ENCODE measurements at places on chromosomes 12 and 14.
A peak's percentile ranks its signal among the peaks of the same experiment; 100 is the strongest.

DNA sequence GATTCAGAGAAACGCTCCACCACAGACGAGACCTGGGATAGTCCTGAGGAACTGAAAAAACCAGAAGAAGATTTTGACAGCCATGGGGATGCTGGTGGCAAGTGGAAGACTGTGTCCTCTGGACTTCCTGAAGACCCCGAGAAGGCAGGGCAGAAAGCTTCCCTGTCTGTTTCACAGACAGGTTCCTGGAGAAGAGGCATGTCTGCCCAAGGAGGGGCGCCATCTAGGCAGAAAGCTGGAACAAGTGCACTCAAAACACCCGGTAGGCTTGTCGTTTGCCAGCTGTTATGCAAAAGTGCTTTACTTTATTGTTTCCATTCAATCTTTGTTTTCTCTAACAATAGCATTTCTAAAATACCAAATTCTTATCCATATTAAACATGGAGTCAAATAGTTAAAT lies 287.3 kb downstream of the NAV3 start:
- DNase-seq: no peak

DNA sequence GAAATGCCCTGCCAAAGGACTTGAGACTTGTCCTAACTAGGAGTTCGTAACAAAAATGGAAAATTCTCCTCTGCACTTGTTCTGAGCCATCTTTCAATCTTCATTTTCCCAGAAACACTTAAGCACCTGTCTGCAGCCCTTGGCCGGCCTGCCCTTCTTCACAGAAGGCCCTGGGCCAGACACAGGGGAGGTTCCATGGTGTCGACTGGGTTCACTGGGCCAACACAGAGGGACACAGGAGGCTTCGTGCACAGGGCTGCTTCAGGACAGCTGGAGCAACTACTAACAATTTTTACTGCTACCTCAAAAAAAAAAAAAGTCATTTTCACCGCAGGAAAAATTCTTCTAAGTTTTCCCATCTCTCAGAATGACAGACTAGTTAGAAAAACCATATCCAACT lies 19.6 kb downstream of the NID2 start:
- no peak for DNase-seq

GRCh38 chr12:52053536-52054209 lies 2.4 kb downstream of the NR4A1 start:
- no peak for DNase-seq

GRCh38 chr12:124632519-124632984 lies 65.1 kb upstream of the NCOR2 start:
- DNase-seq: no peak

GRCh38 chr12:63445224-63445880 lies 222.9 kb downstream of the DPY19L2 start:
- no peak for DNase-seq

DNA sequence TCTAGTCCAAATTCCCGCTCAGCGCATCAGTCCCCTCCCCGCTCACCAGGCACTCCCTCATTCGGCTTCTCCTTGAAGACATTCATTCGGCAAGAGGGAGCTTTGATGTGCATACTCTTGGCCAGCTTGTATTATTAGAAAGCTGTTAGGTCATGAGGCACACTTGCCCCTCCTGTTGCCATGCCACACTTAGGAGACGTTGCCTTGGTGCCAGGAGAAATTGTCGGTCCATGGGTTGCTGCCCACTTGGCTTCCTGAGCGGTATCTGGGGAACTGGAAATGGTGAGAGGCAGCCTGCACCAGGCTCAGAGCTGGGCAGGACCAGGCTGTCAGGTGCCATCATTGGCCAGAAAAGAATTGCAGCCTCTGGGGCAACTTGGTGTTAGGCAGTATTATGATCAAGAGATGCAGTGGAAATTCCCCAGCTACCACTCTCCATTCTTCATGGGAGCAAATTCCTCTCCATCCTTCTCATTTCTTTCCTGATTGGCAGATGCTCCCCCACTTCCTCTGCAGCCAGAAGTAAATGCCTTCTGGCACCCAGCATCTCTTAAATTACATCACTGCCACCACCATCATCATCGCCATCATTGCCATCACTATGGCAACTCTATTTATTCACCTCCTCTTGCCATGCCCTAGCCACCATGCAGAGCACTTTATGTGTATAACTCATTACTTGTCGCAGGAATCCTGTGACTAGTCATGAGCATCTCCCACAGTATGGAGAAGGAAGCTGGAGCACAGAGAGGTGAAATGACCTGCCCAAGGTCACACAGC lies 12.4 kb downstream of the CABP1 start:
- no peak for DNase-seq

DNA sequence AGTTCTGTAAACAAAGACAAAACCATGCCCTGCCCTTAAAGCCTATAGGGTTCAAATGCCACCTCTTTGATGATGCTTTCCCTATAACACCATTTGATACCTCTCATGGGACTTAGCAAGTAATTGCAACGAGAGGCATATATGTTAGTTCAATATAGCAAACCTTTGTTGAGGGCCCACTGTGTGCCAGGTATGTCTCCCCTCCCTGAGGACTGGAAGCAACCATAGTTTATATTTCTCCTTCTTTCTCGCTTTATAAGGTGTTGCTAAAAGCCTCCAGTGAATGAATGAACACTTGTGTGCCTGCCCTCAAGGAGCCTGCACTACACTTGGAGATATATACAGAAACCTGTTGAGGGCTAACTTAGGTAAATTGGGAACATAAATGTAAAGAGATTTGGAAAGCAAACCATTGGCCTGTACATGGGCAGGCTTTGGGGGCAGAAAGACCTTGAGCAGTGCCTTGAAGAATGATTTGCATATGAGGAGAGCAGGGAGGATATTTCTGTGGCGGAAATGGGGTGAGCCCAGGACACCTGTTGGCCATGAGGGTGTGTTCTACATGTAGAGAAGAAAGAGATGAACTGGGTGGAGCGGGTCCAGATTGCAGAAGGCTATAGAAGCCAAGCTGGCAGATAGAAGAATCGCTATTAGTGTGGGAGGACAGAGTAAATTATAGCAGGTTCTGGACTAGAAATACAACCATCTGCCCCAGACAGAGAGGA lies 1.8 kb upstream of the CKAP4 start:
- DNase-seq: no peak

GRCh38 chr14:35986219-35986573 lies 160.1 kb downstream of the BRMS1L start:
- no peak for DNase-seq

DNA sequence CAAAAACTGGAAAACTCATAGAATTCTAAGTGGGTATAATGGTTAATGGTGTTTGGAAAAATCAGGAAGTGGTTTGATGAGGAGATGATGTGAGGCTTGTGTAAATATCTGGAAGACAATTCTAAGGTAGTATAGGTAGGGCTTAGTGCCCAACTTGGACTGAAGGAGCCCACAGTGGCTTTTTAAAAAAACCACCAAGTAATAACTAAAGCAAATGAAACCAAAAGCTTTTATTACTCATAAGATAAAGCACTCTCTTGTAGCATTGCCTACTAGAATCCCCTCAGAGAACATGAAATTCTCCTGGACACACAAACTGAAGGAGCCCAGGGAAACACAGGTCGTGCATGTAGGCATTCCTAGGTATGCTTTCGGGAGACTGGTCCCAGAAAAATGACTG lies 324.5 kb downstream of the NELL2 start:
- DNase-seq: no peak

DNA sequence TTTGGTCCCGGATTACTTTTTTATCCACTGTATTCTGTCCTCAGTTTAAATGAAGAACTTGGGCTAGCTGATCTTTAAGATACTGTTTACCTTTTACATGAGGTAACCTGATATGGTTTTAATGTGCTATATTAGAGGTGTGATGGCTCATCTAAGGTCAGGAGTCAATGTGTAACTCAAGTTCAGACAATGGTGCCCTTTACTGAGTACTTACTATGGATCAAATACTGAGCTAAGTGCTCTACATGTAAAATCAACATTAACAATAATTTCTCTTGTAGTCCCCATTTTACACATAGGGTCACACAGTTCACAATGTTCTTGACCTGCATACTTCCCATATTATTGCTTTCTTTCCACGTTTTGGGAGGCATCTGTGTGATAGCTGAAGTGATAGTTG lies 79.2 kb downstream of the CEP83 start:
- no peak for DNase-seq

GRCh38 chr12:113577464-113578129 lies 105.9 kb upstream of the LHX5 start:
- DNase-seq: no peak

DNA sequence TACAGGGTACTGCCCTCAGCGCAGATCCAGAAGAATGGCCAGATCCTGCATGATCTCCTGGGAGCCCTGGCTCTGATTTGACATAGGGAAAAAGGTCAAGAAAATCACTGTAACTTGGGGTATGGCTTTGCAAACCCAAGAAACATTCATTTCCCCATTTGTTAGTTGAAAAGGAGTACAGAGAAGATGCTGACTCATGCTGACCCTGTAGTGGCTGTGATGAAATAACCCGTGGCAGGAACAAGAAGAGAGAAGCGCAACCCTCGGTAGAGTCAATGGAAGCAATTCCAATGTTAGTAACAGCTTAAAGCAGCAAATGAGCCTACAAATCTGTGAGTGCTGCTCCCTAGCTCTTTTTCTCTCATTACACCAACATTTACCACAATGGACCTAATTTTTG lies 281.6 kb upstream of the NPAS3 start:
- peak; percentile 72 for DNase-seq

DNA sequence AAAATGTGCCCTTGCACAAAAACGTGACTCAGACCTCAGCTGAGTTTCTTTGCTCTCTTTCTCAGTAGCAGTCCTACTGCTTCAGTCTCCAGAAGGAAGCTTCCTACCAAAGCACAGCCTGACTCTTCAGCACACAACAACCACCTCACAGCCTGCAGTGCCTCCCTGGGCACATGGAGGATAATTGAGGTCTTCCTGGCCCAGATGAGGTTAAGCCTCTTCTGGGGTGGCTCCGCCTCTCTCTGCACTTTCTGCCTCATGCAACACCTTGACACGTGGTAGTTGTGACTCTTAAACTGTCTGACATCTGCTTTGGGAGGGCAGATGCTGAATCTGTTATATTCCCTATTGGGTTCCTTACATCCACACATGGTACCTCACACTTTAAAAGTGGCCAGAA lies 33.8 kb downstream of the GIT2 start:
- DNase-seq: no peak

DNA sequence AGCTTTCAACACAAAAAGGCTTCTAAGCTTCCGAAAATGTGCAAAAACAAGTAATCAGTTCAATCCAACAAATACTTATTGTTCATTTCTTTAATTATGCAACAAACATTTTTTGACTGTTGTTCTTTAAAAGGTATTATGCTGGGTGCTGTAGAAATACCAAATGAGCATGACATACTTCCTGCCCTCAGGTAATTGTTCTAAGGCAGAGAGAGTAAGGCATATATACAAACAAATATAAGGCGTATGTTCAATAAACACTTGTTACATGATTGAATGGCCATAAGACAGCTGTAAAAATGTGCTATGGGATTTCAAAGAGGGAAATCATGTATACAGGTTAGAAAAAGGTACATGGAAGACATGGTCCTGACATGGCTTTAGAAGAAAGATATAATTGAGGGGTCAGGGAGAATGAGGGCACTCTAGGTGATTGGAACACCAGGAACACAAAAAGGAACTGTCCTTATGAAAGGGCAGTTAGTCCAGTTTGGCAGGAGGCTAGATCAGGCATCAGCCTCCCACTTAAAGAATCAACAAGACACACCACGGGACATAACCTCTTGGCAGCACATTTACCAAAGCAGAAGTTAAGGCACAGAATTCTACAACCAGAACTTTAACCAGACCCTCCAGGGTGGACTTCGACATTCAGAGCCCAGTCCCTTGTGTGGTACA lies 135.8 kb upstream of the SCAF11 start:
- no peak for DNase-seq

- no peak for DNase-seq
Observed at GRCh38 chr14:94381149-94382030, 7.0 kb downstream of the SERPINA1 start.

GRCh38 chr12:3097186-3097804 lies 20.1 kb downstream of the TSPAN9 start:
- DNase-seq: peak; percentile 29

Measured in GF-D8 (cell line).